ENCODE measurements at places on chromosomes 6 and 20.
A peak's percentile ranks its signal among the peaks of the same experiment; 100 is the strongest.

DNA sequence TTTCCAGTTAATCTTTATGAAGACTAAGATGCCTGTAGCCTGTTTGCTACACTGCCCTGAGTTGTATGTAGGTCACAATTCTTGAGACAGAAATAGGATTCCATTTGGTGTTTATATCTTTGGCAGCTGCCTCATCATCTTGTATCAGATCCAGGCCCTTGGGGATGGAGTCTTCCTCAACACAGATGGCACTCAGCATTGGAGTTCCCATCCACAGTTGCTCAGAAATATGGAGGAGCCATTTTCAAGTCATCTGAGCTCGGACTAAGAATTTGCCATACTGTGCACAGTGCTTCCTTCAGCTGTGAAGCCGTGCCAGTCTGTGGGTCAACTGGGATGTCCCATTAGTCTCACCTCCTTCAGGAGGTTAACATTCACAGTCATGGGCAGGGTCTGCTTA is 156.6 kb downstream of the ZDHHC14 start:
- DNase-seq: no peak

DNA sequence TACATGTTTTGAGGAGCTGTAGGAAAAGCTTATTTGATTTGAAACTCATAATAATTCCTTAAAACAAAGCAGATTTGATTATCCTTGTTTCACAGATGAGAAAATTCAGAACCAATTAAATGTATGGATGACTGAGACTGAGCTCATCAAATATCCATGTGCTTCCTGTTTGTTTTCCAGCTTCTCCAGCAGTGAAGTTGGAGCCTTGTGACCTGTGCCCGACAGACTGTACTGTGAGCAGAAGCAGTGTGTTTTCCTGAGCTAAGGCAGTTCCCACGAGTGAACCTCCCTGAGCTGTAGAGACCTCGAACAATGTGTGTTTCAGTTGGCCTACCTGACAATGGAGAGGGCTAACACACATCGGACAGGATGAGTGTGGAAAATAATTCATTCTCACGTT is 599.5 kb upstream of the NRSN1 start:
- no peak for DNase-seq

DNA sequence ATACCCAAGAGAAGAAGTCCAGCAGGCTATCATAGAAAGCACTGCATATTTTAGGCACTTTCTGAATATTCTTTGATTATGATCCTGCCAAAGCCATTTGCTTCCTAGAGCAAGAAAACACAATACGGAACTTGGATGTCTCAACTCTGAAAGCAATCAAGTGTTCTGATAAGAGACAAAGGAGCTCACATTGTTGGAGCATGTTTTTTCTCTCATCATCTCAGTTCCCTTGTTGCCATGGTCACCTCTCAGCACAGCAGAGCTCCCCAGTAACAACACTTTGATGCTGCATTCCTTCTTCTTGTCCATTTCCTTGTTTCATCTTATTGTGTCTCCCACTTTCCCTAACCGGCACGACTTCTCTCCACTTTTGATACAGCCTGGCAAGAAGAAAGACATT is 168.7 kb upstream of the FUT9 start:
- no peak for DNase-seq

- DNase-seq: peak; percentile 34
These were observed 104.6 kb upstream of the FRMD1 start for GRCh38 chr6:168183613-168183970.

GRCh38 chr20:49676581-49677291 is 36.9 kb downstream of the B4GALT5 start:
- peak; percentile 76 for DNase-seq

DNA sequence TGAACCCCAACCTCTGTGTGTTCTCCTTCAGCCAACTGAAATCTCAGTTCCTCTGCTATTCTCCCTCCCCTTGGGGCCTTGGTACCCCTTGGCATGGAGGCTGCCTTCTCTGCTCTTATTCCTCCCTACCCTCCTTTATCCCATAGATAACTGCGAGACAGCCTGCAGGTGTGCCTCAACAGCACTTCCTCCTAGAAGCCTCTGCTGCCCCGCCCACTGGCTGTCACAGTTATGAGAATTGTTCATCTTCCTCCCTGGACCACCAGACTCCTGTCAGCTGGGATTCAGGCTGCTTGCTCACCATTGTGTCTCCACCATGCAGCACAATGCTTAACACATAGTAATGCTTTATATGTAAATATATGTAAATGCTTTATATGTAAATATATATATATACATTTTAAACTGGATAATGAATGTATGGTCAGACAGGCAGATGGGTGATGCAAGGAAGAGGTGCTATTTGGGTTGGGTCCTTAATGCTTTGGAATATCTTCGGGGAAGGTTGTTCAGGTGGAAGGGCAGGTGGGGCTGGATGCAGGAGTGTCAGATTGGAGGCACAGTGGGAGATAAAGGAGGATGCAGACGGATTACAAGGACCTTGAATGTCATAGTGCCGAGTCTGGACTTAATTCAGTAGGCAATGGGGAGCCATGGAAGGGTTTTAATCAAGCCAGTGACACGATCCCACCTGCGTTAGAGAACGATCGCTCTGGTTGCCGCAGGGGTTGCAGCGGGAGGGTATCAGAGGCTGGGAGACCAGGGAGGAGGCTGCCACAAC is 4.9 kb downstream of the CDH22 start:
- no peak for DNase-seq

- no peak for DNase-seq
These were observed 271.0 kb upstream of the HSF2 start for GRCh38 chr6:122128445-122128844.

GRCh38 chr6:10763006-10763405 is 15.4 kb downstream of the TMEM14B start:
- DNase-seq: no peak

GRCh38 chr6:125773387-125774341 is 17.1 kb upstream of the NCOA7 start:
- DNase-seq: no peak

- DNase-seq: no peak
These were observed 632.7 kb upstream of the ID4 start for GRCh38 chr6:19204445-19204844.

DNA sequence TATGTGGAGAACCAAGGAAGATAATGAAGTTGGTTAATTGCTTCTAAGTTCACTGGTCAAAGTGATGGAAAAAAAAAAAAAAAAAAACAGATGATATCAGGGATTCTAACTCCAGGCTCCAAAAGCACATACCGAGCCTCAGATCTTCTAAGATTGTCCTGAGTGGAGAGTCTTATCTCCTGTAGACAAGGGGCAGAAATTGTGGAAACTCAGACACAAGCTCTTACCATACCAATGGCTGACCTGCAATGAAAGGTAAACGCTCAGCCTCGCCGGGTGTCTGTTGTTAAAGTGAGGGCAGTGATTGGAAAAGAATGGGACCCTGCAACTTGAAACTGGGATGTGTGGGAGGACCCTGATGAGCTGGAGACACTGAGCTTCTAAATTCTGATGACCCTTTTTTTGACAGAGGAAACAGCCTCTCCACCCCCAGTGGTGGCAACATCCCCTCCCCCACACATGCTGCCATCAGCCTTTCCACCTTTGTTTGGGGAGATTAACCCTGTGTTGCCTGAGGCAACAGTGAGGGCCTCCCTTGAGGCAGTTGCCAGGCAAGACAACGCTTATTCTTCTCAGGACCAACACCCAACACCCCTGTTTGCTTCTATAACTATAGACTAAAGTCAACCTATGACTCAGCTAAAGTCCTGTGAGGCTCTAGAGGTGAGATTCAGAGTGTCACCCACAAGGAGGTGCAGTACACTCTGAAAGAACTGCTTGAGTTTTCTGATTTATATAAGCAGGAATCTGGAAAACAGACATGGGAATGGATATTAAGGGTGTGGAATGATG is 154.0 kb downstream of the THBS2 start:
- DNase-seq: no peak

GRCh38 chr6:41164551-41165120 is 1.7 kb upstream of the TREM2 start:
- no peak for DNase-seq

- DNase-seq: no peak
These were observed 236.7 kb downstream of the SOD2 start for GRCh38 chr6:159456349-159456748.

GRCh38 chr20:22796469-22797077 is 212.2 kb upstream of the FOXA2 start:
- no peak for DNase-seq

DNA sequence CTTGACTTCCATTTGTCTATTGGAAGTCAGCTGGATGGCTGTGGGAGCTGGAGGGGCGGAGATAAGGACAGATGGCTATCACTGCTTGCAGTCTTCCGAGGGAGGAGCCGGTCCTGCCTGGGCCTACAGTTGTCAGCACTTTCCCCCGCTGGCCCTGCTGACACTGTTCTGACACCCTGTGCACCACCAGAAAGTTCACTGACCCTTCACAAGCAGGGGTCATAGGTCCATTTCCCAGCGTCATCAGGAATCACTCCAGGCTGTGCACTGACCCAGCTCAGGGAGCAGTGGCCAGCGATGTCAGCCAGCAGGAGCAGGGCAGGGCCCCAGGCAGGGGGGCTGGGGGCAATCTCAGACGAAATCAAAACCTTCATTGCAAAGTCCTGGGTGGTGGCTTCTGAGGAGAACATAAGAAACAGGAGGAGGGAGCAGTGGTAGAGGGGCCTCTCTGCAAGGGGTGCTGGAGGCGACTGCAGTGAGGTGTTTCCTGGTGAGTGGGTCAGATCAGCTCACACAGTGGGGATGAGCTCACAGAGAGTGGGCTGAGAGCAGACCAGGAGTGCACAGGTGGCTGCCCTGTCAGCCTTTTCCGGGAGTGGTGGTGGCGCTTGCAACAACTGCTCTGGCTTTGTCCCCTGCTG is 26.5 kb upstream of the PLEKHG1 start:
- DNase-seq: no peak

DNA sequence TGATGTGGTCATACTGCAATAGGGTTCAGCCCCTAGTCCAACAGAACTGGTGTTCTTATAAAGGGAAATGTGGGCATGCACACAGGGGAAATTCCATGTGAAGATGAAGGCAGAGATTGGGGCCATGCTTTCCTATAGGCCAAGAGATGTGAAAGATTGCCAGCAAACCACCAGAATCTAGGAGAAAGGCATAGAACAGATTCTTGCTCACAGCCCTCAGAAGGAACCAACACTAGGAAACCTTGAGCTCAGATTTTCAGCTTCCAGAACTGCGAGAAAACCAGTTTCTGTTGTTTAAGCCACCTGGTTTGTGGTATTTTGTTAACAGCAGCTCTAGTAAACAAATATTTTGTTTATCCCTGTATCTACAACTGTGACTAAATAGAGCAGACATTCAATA is 197.6 kb upstream of the CITED2 start:
- no peak for DNase-seq

DNA sequence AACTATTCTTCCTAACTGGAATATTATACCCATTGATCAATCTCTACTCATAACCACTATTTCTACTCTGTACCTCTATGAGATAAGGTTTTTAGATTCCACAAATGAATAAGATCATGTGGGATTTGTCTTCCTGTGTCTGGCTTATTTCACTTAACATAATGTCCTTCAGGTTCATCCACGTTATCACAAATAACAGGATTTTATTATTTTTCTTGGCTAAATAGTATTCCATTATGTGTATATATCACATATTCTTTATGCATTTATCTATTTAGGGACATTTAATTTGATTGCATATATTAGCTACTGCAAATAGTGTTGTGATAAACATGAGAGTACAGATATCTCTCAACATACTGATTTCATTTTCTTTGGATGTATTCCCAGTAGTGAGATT is 823.0 kb upstream of the ADGRB3 start:
- no peak for DNase-seq

- no peak for DNase-seq
These were observed 34.4 kb upstream of the NHSL1 start for GRCh38 chr6:138533667-138534066.

GRCh38 chr20:61369731-61370520 is 117.9 kb downstream of the CDH4 start:
- peak; percentile 53 for DNase-seq

DNA sequence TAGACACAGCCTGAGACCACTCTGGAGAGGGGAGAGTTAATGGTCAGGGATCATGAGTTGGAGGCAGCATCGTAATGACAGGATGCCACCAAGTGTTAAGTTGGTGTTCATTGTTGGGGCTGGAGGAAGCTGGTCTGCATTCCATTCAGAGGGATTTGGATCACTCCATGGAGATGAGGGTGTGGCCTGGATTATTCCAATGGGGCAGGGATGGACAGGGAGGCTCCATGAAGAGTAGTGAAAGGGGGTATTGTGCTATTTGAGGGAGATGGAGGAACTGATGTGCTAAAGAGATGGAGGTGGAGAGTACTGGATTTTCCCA is 1.1 kb downstream of the SAPCD1 start:
- no peak for DNase-seq

DNA sequence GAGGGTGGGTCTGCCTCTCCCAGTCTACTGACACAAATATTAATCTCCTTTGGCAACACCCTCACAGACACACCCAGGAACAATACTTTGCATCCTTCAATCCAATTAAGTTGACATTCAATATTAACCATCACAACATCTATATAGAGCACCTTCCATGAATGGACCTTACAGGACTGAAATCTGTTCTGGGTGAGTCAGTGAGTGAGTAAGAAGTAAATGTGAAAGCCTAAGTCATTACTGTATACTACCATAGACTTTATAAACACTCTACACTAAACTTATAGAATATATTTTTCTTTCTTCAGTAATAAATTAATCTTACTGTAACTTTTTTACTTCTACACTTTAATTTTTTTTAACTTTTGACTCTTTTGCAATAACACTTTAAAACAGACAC is 993.8 kb upstream of the MAP3K7 start:
- DNase-seq: no peak

DNA sequence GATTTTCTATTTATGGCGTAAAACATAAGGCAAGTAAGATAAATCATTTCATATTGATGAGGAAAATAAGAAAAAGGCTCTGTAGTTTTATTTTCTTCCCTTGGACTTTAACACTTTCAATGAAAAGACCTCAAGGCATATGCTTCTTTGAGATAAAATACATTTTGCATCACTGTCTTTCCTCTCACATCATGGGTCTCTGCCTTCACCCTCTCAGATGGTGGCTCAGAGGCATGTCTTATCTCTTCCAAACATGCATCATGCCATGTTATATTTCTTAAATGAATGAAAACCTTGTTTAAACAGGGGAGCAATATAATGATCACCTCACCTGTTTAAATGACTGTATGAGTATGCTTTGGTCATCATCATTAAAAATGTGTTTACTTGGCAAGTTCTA is 59.3 kb downstream of the PRL start:
- DNase-seq: no peak

Data from activated effector memory CD4-positive, alpha-beta T cell treated with anti-CD3 and anti-CD28 coated beads, Interleukin-2, amount 50 U/mL, for 16 hours (primary cell).